ENCODE measurements at places on chromosomes 13 and 19.

DNA sequence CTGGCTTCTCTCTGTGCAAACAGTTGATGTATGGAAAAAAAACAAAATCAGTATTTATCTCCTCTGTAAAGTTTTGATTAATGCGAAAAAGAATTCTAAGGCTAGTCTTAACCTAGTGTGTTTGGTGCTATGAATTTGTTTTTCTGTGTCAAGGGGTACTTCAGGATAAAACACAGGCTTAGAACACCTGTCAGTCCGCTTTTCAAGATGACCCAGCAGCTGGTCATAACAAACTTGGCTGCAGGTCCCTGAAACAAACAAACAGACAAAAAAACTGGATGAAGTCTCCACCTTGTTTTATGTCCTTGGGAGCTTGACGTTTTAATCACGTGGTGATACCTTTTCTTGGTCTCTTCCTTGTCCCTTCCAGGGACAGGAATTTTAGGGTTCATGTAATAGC, 689.3 kb downstream of the UQCRFS1 start:
- no peak for DNase-seq

DNA sequence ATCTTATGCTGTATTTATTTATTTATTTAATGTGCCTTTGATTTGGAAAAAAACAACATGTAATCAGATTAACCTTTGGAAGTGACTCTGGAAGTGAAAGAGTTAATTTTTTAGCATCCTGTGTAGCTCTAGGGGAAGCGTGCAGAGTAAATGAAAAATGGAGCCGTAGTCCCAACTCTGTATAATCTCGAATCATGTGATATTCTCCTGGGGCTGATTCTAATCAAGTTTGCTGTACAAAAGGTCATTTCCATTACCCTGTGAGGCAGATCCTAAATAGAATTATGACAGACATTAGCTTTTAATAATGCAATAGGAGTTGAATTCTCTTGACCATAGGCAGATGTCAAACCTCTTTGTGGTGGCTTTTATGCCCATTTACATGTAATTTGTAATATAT, 238.6 kb upstream of the CSNK1A1L start:
- DNase-seq: no peak

DNA sequence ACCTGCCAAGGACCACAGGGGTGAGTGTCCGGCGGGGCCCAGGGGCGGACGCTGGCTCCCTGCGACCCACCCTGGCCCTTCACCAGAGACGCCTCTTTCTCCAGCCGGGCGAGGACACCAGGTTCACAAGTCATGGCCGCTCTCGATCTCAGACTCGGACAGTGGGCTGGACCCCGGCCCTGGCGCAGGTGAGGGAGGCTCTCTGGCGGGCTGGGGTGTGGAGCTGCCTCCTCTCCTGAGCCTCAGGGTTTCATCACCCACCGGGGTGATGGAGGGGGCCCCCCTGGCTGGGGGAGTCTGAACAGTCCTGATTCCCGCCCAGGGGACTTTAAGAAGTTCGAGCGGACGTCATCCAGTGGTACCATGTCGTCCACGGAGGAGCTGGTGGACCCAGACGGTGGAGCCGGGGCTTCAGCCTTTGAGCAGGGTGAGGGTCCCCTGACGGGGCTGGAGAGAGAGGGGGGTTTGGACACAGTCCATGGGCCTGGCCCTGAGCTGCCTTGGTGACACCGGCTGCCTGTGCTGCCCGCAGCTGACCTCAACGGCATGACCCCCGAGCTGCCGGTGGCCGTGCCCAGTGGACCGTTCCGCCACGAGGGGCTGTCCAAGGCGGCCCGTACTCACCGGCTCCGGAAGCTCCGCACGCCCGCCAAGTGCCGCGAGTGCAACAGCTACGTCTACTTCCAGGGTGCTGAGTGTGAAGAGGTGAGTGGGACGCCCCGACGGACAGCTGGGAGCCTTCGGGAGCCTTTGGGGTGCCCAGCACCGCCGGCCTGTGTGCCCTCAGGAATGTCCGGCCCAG, 13.6 kb downstream of the ARHGAP45 start:
- DNase-seq: no peak

- DNase-seq: no peak
Observed at GRCh38 chr13:52786766-52787165, 47.1 kb upstream of the CNMD start.

DNA sequence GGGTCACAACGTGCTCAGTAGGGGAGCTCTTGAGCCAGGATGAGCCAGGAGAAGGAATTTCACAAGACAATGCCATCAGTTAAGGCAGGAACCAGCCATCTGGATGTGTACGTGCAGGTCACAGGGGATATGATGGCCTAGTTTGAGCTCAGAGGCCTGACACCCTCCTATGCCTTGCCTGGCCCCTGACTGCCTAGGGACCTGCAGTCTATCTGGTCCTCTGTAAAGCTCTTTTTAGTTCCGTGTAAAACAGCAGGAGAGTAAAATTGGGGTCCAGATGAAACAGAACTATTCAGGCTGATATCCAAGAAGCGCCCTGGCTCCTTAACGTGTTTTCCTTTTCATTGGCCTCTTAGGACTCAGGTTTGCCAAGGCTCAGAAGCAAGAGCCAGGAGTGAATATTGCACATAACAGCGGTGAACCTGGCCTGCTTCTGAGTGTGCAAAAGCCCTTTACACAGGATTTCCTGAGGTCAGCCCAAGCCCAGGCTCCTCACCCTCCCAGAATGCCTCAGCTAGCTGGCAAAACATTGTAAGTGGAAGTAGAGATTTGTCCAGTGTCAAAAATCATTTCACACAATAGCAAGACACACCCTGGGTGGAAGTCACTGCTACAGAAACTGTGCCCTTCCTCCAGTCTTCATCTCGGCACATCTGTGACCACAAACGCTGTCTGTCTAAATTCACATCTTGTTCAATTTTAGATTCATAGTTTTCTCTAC, 777.2 kb downstream of the UQCRFS1 start:
- DNase-seq: no peak

DNA sequence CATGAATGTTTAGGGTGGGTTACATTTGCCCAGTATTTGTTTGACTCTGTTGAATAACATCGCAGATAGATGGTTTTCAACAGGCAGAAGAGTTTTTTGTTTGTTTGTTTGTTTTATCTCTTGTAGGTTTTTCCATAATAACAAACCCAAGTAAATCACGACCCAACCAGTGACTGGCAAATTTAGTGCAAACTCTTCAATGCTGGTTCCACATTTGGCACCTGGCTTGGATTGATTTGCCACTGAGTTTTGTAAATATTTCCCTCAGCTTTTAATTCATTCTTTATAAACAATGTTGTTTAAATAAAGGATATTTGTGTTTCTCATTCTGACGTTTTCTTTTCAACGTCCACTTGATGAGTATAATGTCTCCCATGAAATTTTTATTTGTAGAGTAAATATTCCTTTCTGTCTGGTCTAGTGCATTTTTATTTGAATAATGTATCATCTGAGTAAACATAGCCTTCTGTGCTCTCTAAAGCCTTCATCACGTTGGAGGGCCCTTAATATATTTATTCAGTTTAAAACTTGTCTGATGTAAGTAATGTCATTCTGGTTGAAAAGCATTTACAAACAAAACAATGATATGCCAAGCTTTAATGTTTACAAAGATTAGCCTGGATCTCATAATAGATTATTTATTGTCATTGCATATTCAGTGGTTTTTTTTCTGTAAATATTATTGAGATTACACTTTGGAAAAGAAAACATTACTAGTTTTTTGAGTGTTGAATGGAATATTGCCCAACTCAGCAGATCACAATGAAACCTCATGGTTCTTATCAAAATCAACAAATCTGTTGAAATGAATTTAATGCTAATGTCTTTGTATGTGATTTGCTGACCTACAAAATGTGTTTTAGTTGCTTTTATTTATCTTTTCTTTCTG, 90.4 kb upstream of the PEG3 start:
- no peak for DNase-seq

- no peak for DNase-seq
Observed at GRCh38 chr19:8111376-8111775, 38.0 kb downstream of the FBN3 start.

DNA sequence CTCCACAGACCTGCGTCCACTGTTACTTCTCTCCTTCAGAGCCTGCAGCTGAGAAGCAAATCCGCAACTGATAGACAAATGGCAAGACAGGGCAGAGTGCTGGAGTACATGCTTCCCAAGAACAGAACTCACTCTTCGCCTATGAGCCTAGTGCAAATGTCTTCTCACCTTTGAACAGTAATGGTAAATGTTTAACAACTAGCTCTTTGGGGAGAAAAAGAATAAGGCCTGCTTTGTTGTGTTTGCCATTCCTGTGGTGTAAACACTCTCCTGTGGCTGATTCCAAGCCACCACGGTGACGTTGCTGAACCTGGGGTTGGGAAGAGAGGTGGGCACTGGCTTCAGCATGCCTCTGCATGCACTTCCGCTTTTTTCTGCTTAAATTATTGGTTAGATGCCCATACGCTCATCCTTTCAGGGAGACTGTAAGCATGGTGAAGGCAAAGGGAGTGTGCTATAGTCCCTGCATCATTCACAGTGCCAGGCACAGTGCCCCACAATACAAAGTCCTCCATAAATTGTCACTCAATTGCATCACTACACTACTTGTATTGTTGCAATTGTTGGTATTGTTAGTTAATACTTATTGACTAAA, 28.1 kb upstream of the GTF3A start:
- no peak for DNase-seq

DNA sequence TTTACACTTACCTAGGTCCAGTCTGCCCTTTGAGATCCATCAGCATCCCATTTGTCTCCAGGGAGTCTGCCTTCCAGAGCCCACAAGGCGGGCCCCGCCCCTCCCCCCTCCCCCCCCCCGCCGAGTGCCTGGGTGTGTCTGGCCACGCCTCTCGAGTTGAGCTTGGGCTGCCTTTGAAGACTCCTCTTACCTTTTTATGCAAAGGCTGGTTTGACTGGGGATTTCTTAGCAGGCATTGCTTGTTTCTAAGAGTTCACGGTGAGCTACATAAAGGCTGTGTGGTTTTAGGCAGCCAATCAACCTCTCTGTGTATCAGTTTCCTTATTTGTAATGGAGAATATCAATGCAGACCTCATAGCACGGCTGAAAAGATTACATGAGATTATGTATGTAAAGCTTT, 11.3 kb downstream of the GPR12 start:
- DNase-seq: no peak

DNA sequence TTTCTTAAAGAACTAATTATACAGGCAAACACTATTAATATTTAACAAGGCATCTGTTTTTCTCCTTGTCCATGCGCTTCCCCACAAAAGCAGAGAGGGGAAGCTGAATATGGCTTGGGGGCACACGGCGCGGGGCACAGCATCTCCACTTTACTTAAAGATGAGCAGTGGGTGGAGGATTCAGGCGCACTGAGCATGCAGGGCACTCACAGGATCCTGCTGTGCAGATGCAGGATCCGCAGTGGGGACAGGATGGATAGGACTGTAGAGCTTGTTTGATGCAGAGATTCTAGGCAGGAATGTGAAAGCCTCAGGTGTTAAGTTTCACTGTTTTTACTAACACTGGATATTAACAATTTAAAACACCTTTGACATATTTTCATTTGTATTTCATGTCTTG, 43.3 kb downstream of the ATP11A start:
- DNase-seq: no peak

DNA sequence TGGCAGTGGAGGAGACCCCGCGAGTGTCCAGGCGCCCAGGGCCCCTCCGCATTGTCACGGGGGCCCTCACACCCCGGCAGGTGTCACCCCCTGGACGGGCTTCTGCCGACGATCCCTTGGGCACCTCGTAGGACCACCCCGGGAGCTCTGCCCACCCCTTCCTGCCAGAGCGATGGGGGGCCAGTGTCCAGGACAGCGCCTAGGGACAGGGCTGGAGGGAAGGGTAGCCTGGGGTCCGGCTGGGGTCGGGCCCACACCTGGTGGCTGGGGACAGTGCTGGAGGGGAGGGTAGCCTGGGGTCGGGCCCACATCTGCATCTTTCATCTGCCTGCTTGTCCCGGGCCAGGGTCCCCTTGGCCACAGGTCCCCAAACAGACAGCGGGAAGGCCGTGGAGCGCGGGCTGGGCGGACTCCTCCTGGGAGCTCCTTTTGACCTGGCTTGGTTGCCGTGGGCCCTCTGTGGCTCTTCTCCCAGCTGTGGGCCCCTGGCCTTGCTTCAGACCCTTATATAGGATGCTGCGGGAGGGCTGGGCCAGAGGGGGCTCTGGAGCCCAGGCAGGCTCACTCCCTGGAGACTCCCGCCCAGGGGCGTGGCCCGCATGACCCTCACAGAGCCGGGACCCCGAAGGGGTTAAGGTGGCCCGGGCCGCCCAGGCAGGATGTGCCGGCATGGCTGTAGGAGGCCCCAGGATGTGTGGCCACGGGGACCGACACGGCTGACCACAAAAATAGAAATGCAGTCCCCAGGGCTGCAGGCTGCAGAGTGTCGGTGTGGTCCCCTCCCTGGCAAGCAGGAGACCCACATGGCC, 74.1 kb upstream of the MCF2L start:
- no peak for DNase-seq

GRCh38 chr13:21518617-21519144, 59.6 kb upstream of the ZDHHC20 start:
- DNase-seq: no peak

DNA sequence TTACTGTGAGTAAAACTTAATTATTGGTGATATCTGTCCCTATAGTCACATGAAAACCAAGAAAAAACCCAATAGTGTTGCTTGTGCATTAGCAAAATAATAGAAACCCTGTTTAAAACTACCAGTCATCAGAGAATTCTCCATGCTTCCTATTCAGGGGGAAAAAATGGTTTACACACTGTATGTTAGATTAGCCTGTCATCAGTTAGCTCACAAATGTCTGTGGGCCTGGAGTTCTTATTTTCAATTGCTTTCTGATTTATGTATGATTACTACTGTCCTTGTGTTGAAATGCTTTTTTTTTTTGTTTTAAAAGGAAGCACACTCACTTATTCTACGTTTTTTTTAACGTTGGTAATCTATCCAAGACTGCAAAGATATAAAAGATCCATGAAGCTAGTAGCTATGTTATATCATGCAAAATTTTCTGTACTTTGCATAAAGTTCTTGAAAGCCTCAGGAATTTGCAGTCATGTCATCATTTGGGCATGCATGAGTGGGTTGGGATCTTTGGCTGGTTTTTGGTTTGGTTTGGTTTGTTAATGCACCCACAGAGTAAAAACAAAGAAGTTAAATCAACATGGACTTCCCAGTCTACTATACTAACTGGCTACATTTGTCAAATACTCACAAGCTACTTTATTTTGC, 25.9 kb downstream of the RXFP2 start:
- no peak for DNase-seq

GRCh38 chr13:36298535-36299068, 988 bp upstream of the CCDC169 start:
- no peak for DNase-seq

GRCh38 chr13:81738364-81738763, 1397.4 kb upstream of the SPRY2 start:
- no peak for DNase-seq

DNA sequence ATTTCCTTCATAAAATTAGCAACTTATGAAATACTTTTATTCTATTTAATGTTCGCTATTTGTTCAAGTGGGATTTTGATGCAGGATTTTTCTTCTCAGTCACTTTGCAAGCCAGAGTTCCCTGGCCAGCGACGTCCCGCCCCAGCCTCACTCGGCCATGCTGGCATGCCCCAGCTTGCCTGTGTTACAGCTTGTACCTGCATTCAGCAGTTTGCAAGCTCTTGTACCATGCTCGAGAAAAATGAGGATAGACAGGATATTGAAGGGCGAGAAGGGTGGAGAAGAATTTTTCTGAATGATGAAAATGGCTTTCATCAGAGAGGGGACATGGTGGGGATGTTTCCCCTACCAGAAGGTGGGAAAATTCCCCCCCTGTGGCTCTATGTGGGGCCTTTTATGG, 2180.2 kb upstream of the PCDH20 start:
- no peak for DNase-seq

Data from stimulated activated CD4-positive, alpha-beta T cell treated with anti-CD3 and anti-CD28 coated beads, Interleukin-4, amount 100 ng/mL, for 24 hours (primary cell).